Suppressor macrophage treated with lipopolysaccharide for 4 hours (primary cell): ENCODE measurements at places on chromosomes 2 and 18.

- no peak for DNase-seq
Measured at GRCh38 chr2:166881177-166881576, 7.1 kb upstream of the XIRP2 start.

GRCh38 chr18:51724790-51725721, 527.6 kb upstream of the MEX3C start:
- no peak for DNase-seq

DNA sequence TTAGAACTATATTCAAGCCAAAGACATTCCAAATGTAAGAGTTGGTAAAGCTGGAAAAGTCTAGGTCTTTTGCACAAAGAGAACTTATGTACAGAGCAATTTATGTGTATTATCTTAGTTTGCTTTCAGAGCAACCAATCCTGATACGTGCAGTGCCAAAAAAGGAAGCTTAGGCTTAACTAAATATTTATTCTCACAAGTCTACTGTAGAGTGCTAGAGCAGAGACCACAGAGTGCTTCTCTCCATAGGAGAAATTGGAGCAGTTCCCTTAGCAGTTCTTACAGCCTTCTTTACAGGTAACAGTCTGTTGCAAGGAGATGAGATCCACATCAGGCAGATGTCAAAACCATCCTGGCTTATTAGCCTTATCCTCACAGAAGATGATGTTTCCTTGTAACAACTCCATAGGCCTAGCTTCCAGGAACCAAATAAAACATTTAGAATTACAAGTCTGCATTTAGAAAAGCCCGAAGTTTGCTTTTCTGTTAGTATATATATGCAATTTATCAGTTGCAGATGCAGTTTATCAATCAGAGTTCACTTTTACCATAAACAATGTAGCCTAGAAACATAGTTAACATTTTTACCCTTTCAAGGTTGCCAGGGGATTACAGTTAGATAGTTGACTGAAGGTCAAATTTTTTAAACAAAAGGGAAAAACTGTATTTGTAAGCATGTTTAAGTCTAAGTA, 250.6 kb upstream of the KCNJ3 start:
- DNase-seq: no peak

- DNase-seq: no peak
Measured at GRCh38 chr18:78822949-78823285, 156.7 kb upstream of the SALL3 start.

GRCh38 chr18:25039781-25040180, 312.2 kb downstream of the ZNF521 start:
- no peak for DNase-seq
